B cell (primary cell): ENCODE measurements at places on chromosomes 1 and 21. TPM values are rescaled to one million over a fixed set of nuclear protein-coding genes. Genes with fewer than 3 reads are reported as not detected.

DNA sequence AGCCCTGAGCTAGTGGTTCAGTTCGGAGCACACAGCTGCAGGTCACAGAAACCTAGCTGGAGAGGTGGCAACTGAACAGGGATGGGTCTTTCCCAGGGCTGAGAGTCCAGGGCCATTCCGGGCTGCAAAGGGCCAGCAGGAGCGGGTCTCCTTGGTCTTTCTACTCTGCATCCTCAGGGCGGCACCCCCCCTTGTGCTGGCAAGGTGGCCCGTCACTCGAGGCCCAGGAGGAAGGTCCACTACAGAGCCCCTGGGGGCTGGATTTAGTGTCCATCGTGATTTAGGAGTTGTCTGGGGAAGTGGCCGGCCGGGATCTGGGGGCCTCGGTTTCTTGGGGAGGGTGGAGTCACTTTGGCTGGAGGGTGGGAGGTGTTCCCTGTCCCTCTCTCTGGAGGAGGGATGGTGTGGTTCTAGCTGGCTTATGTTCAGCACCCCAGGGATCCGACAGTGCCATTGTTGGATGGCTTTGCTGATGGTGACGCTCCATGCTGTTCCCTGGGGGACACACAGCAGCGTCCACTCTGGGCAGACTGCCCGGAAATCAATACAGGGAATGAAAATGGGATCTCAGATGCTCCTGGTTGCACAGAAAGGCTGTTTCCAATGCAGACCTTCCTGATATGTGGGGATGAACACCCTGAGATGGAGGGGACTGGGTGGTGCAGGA is 64.4 kb downstream of the UMODL1 start:
- no peaks in the 10 kb centered on the region for H3K36me3 ChIP-seq
- peaks cover 4% of the 10 kb centered on the region for H3K4me1 ChIP-seq
- DNase-seq = no peak
- no peak overlapping the region for H3K4me3 ChIP-seq
- H3K27me3 ChIP-seq = no peaks in the 10 kb centered on the region

GRCh38 chr1:2431103-2431502 is 18.7 kb upstream of the PEX10 start:
- H3K4me1 ChIP-seq = no peaks in the 10 kb centered on the region
- H3K27me3 ChIP-seq = no peaks in the 10 kb centered on the region
- no peak for DNase-seq
- no peaks in the 10 kb centered on the region for H3K36me3 ChIP-seq

DNA sequence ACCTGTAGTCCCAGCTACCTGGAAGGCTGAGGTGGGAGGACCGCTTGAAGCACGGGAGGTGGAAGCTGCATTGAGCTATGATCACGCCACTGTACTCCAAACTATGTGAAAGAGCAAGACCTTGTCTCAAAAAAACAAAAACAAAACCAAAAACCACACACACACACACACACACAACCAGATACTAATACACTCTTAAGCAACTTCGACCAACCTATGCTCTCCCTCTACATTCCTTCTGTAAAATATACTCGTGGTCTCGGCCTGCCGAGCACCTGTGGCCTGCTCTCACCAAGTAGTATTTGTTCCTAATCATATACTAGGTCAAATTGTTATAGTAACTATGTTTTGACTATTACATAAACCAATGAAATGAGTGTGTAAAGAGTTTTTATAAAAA is 13.5 kb upstream of the SYT2 start:
- H3K4me1 ChIP-seq = no peaks in the 10 kb centered on the region
- no peak overlapping the region for H3K4me3 ChIP-seq
- H3K27me3 ChIP-seq = peaks cover 3% of the 10 kb centered on the region
- no peak for DNase-seq
- peaks cover 9% of the 10 kb centered on the region for H3K36me3 ChIP-seq
- no peak overlapping the region for H3K27ac ChIP-seq

TMEM51 gene
- polyA plus RNA-seq = 0.06 TPM in 1 of 2 replicates, not detected in the other

DNA sequence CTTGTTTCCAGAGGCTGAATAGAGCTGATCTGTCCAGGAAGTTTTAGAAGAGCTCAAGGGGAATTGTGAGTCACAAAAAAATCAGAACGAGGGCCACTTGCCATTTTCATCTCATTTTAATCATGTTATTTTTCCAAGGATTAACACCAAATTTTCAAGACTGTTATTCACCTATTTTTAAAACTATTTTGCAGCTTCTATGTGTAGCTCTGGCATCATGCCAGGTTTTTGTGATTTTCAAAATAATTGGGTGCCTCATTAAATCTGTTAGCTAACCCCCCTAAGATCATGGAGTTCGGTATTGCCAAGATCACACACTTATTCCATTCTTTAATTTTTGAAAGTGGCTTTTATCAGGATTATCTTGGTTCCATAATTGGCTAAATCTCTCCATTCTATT is 90.9 kb downstream of the RGS7 start:
- no peak overlapping the region for H3K27ac ChIP-seq
- H3K4me1 ChIP-seq = no peaks in the 10 kb centered on the region
- H3K27me3 ChIP-seq = no peaks in the 10 kb centered on the region
- no peak overlapping the region for H3K4me3 ChIP-seq

TIAM1 gene
- 0.51 and 0.71 TPM in 2 replicates for polyA plus RNA-seq

DNA sequence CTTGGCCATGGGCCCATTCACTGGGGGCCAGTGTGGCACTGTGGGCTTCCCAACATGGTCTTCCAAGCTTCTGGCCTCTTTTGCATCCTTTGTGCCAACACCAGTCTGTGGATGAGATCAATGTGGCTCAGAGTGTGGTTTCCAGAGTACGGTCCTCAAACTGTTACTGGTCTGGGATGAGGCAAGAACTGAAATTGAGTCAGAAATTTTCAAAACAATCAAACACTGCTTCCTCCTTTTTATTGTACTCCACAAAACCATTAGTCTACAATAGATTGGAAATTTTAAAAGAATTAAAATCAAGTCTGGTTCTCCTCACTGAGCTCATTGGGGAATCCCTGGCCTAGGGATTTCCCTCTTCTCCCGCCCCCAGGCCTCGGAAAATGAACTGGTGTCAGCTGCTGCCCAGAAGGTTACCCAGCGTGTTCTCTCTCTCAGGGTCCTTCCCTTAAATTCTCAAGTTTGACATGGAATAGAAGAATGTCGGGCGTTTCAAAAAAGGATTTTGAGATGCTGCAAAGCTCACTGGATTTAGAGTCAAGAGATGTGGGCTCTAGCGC is 222.0 kb downstream of the SDCCAG8 start:
- H3K27me3 ChIP-seq = no peaks in the 10 kb centered on the region
- H3K4me1 ChIP-seq = peaks cover 11% of the 10 kb centered on the region
- H3K4me3 ChIP-seq = no peak overlapping the region

GRCh38 chr1:7703321-7704213 is 67.5 kb upstream of the VAMP3 start:
- H3K27me3 ChIP-seq = peaks cover 15% of the 10 kb centered on the region
- peaks cover 6% of the 10 kb centered on the region for H3K4me1 ChIP-seq
- H3K4me3 ChIP-seq = no peak overlapping the region

H6PD gene
- polyA plus RNA-seq = 9.6 and 11.3 TPM in 2 replicates

- no peak overlapping the region for H3K4me3 ChIP-seq
- peak overlapping the region; percentile 43 for H3K27ac ChIP-seq
- peaks cover 30% of the 10 kb centered on the region for H3K4me1 ChIP-seq
- no peaks in the 10 kb centered on the region for H3K27me3 ChIP-seq
- H3K36me3 ChIP-seq = no peaks in the 10 kb centered on the region
- DNase-seq = peak; percentile 50
Measured at GRCh38 chr1:205585169-205585834, 46.5 kb downstream of the ELK4 start.
